Esophagus squamous epithelium (tissue), 5 donors: ENCODE measurements at places on chromosomes 11 and 22.

- DNase-seq, result no peak
Measured at GRCh38 chr11:75341612-75342011, 9.8 kb downstream of the ARRB1 start.

DNA sequence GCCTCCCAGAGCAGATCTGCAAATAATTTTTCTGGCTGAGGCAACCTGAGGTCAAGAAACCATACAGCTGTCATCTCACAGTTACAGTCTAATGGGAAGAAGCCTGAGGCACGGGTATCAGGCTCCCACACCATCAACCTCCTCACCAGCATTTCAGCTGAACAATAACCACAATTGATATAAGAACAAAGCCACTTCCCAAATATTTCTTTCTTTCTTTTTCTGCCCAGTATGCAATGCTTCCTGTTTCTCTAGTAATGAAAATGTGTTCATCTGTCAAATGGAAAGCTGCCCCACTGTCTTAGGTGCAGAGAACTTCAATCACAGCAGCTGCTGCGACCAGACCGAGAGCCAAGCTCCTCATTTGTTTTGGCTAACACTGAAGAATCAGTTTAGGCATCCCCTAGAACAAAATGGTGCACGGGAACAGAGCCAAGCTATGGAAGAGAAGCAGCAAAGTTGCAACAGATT is 108.4 kb downstream of the BLID start:
- no peak for DNase-seq

- no peak for DNase-seq
Measured at GRCh38 chr11:70530010-70530409, 131.7 kb downstream of the CTTN start.

- DNase-seq, result no peak
Measured at GRCh38 chr11:60511393-60511792, 3.8 kb upstream of the MS4A13 start.

DNA sequence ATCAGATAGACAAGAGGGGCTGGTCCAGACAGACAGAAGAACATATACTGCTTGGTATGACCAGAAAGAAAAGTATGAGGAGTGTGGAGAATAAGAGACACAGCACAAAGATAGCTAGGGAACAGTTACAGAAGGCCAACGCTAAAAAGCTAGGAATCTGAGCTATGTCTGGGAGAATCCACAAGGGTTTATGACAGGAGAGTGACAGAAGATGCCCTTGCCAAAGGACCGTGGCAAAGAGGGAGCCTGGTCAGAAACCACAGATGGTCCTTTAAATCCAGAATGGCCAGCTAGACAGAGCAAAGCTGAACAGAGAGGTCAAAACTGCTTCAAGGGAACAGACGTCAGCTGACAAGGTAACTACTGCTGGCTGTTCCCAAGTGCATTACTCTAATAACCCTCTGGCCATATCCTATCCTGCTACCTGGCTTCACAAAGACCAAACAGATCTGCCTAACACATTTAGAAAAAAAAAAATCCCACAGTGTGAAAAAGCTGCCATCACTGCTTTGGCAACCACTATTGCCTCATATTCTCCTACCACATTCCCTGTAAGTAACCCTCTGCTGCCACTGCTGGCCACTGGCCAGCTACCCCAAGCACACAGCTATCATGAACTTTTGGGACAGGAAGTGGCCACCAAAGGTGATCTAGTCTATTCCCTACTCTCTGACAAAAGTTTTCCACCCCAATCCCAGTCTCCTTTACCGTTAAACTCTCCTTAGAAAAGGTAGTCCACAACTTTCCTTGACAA is 7.3 kb downstream of the SERGEF start:
- DNase-seq, result no peak

DNA sequence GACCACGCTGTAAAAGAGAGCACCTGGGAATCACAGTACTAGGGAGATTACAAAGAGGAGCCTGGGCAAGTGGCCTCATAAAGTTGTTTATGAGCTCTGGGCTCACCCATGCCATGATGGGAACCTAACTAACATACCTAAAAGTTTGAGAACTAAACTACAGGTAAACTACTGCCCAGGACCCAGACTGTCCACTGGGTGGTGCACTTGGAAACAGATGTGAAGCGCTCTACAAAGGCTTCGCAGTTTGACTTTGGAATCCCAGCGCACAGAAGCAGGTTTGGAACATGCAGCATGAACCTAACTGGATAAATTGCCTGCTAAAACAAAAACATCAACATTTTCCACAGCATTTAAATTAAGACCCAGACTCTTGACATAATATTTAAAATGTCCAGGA is 418.6 kb downstream of the FAM181B start:
- no peak for DNase-seq

- no peak for DNase-seq
Measured at GRCh38 chr22:28477556-28477955, 202.1 kb downstream of the TTC28 start.

GRCh38 chr11:124915541-124916369 is 3.3 kb upstream of the HEPN1 start:
- no peak for DNase-seq

- DNase-seq, result no peak
Measured at GRCh38 chr11:134947556-134947955, 535.5 kb upstream of the B3GAT1 start.

DNA sequence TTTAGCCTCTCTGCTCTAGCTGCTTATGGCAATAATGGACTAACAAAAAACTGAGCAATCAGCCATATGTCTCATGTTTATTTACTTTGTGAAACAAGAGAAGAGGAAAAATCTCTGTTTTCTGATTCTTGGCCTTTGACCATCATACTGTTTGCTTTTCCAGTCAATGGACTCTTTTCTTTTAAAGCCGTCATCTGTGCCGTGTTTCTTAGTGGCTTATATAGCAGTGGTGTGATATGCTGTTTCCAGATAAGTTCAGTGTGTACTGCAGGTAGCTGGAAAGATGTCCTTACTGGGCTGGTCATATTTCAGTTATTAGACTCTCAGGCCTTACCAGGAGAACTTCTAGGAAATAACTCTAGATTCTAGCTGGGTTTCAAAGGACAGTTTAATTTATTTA is 33.6 kb upstream of the TECTA start:
- DNase-seq, result no peak
